ENCODE measurements at places on chromosomes 11 and 22.

DNA sequence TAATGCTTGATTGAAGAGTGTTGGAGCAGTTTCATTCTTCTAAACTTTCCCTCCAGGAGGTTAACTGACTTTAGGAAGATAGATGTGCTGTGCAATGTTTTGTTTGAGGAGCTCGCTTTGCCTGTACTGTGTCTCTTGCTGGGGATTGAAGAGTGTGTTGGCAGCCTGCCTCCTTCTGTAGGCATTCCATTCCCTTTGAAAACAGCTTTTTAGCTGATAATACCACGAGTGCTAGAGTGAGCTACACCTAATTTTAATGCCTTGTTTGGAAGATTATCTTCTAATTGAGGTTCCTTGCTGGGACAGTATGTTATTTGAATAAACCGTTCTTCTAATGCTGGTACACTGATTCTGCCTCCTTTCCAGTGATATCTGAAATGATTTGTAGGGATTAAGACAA lies 7.2 kb downstream of the DDX10 start:
- DNase-seq: no peak

DNA sequence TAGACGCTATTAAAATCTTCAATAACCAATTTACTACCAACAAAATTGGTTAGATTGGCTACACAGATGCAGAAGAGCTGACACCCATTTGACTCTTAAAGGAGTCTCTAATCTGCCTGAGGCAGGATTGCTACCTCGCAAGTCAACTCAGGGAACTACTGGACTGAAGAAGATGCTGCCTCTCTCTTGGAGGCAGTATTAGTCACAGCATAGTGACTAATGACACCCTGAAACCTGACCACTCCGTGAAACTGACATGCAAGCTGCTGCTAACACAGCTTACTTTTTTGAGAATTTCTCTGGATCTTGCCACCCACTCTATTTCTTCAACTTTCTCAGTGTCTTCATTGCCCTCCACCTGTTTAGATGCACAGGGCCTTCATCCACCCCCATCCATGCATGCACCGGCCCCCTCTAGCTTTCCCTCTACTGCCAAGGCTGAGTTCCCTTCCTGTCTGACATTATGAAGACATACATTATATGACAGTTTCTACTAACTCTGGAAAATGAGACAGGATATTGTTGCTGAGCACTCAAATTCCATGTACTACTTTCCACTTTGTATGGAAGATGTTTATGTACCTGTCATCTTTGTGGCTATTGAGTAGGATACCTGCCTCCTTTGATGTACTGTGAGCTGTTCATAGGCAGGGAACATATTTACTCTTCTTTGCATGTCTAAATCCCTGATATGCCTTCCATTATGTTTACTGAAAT lies 183.2 kb downstream of the MSANTD4 start:
- no peak for DNase-seq

DNA sequence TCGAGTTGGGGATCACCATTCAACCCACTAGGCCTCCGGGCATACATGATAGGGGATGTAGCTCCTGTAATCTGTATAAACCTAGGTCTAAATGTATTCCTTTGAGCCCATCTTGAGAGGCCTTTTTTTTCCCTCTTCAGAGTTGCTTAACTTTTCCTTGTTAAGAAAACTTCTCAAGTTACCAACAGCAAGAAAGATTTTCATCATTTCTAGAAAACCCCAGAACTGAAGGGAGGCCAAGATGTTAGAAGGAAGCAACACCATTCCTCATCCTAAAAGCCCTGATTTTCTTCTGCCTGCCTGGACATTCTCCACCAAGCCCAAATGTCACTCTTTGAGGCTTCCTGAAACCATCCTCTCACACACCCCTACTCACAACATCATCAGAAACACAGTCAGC lies 79.4 kb downstream of the TMPRSS5 start:
- no peak for DNase-seq

DNA sequence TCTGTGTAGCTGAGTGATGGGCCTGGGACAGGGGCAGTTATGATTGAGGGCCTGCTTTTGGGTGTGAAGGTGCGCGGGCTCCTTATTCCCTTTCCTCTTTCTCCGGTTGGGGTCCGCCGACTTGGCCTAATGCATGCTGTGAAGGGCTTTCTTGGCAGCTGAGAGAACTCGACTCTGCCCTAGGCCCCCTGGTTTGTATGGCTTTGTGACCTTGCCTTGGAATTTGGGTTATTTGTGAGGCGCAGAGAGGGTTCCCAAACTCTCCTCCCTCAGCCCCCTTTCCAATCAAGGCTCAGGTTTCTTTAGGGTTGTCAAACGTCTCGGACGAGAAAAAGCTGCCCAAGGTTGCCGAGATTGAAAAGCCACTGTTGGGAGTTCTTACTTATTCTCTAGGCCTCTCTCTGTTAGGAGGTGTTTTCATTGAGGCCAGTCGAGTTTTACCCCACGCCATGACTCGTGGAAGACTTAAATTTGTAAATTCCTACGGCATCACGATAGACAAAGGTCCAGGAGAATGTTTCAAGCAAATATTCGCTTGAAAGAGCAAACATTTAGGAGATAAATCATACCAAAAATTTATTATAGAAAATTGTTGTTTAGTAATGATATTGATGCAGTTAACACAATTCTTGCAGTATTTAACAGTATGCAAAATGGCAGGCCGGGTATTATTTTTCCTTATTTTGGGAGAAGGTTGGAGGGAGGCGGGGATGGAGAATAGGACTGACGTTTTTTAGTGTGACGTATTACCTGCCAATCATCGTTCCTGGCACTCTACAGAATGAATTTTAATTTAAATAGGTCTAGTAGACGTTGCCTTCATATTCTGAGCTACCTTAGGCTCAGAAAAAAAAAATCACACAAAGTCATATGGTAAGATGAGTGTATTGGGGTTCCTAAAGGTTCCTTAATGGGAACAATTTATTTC lies 689 bp downstream of the PDHX start:
- no peak for DNase-seq

GRCh38 chr11:86219311-86220193 lies 25.0 kb upstream of the EED start:
- DNase-seq: no peak

DNA sequence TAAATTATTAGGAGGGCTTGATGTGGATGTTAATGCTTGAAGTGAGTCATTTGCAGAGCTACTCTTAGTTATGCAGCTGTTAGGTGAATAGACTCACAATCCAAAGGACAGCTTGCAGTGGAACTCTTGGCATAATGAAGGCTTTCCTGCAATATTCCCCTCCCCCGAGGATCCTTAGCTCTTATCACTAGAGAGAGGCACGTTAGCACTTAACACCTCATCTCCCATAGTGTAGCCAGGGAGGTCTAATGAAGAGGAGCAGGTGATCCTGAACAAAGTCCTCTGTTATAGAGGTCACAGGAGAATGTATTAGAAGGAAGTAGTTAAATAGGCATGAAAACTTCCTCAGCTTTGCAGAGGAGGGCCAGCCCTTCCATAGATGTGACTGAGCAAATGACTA lies 919.2 kb upstream of the FAT3 start:
- DNase-seq: no peak

DNA sequence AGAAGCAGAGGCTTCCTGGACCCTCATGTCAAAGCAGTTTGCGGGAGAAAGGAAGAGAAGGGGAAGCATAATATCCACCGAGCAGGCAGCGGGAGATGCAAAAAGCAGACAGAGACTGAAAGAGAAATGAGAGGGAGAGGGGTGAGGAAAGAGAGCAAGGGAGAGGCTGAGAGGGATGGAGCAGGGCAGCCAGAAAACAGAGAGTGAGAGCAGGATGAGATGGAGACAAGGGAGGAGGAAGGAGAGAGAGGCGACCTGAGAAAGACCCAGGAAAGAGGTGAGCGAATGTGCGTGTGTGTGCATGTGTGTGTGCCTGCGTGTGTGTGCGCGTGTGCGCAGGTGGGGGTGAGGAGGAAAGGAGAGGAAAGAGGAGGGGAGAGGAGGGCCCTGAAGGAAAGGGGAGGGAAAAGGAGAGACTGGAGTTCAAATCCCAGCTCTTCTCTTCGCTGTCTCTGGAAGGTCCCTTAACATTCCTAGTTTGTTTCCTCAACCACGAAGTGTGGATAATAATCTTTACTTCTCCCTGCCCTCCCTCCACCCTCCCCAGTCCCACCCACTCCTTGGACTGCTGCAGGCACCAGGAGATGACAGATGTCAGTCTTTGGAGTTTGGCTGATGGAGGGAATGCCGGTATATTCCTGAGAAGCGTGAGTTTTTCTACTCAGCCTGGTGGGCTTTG lies 67.9 kb downstream of the ISX start:
- no peak for DNase-seq

GRCh38 chr11:1139441-1140083 lies 18.2 kb upstream of the MUC5AC start:
- no peak for DNase-seq

DNA sequence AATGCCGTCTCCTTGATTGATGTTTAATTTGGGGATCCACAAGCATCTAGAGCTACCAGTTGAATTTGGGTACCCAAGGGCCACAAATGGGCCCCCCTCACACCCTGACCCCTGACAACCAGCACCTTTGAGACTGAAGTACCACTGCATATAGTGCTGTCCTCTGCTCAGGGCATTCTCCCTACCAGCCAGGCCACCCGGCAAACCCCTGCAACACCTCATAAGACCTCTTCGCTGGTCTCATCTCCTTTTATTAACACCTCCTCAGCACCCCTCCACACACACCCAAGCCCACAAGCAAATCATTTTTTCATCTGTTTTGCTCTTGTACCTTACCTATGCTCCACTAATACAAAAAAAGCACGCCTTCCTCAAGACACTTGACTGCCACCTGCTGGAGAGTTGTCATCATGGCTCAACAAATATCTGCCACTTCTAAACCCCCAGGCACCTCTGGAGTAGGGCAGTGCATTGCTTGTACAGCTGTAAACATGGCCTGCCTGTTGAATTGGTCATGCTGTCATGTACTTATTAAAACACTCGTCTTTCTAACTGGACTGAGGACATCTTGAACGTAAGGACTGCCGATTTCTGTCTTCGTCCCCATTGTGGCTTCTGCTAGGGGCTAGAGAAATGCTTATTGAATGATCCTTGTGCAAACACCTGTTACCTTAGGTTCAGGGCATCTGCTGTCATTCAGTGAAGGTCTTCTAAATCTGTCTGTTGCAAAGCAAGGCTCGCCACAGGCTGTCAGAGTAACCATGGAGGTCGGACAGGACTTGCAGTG lies 66.5 kb downstream of the BMAL1 start:
- peak; percentile 30 for DNase-seq

DNA sequence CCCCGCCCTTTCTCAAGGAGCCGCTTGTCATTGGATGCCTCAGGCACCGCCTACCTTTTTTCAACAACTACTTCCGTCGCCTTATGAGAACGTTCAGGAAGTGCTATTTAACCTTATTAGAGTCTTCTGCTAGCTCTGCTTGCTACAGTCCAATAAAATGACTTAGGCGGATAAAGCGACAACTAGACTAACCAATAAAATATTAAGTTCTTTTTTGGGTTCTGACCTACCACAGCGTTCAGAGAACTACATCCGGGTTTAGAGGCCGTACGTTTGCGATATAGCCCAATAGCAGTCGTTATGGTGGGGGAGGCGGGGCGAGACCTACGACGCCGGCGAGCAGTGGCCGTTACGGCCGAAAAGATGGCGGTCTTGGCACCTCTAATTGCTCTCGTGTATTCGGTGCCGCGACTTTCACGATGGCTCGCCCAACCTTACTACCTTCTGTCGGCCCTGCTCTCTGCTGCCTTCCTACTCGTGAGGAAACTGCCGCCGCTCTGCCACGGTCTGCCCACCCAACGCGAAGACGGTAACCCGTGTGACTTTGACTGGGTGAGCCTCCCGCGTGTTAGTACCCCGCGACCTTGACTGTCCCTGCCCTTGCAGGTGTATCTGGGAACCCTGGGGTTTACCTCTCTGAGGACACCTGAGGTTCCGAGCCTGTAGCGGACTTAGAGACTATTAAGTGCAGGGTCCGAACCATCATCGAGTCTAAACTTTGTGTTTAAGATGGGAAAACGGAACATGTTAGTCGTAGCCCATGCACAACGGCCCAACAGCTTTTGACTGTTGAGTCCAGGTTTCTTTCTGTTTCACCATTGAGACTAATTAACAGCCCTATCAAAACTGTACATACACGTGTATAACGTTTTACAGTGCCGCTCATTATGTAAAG lies at the start of gene TMX2:
TSS of gene TMX2 (plus strand) at position 338 of the 895 bp plus-strand sequence. CDS start at position 364, 26 bp downstream.
- DNase-seq: peak; percentile 84

DNA sequence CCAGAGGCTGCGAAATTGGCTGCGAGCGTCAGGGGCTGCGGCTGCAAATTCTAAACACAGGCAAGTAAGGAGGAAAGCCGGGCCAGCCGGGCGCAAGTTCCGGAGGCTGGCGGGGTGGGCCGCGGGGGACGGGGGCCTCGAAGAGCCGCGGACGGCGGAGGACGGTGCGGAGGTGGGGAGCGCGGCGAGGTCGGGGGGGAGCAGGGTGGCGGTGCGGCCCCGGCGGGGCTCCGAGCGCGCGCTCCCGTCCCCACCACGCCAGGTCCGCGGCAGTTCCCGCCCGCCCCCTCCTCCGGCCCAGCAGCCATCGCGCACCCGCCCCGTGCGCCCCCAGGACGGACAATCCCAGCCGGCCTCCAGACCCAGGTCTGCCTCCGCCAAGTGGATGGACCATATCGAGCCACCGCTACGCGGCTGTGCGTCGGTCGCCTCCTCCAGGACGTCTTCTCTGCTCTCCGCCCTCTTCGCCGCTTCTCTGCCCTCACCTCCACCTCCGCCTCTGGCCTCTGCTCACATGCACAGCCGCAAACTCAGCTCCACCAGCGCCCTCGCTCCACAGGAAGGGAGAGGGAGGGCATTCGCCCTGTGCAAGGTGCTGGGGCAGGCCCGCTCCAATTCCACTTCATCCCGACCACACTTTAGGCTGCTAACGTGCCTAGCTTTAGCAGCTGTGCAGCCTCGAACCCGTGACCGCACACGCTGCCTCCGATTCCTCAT lies 7.2 kb downstream of the ELFN2 start:
- DNase-seq: peak; percentile 8

DNA sequence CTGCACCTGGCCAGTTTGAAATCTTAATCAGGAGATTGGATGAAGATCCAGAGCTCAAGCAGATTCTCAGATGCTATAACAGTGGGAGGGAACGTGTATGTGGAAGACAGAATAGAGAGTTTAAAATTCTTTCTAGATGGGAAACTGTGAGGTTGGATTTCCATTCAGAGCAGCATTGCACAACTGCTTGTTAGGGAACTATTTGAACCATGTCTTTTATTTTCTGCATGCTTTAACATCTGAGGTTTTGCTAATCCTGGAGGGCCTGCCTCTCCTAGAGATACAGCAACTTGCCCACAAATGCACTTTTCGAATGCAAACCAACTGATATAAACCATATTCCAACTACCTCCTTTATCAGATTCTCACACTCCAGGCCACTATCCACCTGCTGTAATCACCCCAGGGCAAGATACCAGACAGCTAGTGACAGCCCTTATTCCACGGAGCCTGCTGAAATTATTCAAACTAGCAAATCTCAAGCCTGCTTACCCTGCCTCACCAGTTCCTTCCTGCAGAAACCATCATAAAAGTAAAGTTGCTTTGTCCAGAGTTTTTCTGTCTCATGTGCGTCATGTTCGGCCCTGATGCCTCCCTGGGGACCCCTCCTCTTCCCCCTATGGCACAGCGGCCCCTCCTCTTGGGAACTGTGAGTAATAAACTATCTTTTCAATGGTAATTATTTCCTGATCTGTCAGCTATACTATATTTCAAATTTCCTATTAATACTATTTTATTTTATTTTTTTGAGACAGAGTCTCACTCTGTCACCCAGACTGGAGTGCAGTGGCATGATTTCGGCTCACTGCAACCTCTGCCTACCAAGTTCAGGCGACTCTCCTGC lies 18.4 kb upstream of the SEC14L4 start:
- no peak for DNase-seq

Data from stimulated activated CD8-positive, alpha-beta memory T cell treated with anti-CD3 and anti-CD28 coated beads, Interleukin-15, amount 100 ng/mL, for 48 hours (primary cell).